Activated CD4-positive, alpha-beta memory T cell treated with anti-CD3 and anti-CD28 coated beads, Interleukin-2, amount 10 ng/mL, durations not matched to agents 7 days and 5 days (primary cell): ENCODE measurements at places on chromosomes 11 and 22.

DNA sequence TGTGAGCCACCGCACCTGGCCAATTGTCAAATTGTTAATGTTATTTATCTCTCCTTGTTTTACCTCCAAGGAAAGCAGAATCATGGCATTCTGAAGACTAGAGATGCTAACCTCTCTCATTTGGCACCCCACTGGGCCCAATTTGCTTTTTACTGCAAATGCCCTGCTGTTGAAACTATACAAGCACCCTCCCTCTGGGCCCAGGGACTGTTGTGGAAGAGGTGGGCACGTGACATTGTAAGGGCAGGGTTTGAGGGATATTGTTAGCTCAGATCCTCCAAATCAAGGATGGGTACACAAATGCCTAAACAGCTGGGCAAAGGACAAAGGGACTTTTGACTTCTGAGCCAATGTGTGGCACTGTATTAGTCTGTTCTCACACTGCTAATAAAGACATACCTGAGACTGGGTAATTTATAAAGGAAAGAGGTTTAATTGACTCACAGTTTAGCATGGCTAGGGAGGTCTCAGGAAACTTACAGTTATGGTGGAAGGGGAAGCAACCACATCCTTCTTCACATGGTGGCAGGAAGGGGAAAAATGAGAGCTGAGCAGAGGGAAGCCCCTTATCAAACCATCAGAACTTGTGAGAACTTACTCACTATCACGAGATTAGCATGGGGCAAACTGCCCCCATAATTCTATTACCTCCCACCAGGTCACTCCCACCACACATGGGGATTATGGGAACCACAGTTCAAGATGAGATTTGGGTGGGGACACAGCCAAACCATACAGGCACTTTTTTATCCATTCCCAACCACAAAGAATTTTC, 6.5 kb upstream of the ALDH3B2 start:
- no peak for DNase-seq

- no peak for DNase-seq
Observed at GRCh38 chr11:8035200-8035855, 45.7 kb upstream of the TUB start.

GRCh38 chr11:34190192-34191139, 85.0 kb downstream of the NAT10 start:
- DNase-seq = no peak

DNA sequence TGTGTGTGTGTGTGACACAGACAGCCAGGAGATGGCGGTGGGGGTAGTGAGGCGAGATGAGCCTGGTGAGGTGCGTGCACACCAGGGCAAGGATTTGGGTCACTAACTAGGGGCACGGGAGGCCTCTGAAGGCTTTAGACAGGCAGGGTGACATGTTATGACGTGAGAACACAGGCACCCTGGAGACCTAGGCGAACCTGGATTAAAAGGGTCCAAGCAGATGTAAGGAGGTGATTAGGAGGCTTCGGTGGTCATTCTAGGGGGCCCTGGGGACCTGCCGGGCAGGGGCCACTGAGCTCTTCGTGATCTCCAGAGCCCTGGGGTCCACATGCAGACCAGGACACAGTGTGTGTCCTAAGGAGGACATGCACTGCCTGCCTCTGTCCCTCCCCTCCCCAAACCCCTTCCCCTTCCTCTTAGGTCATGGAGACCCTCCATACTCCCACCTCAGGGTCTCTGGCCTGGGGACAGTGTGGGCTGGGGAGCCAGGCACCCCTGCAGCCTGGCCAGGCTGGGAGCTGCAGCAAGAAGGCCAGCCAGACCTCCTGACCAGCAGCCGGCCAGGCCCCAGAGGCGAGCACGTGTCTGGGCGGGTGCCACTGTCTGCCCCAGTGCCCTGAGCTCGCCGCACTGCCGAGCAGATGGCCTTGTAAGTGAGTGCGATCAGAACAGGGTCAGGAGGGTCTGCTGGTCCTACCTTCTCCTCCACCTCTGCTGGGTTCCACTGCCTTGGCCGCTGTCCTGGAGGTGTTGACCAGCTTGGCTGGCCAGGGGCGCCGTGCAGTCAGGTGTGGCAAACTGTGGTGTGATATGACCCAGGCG, 32.1 kb downstream of the IFT27 start:
- no peak for DNase-seq

GRCh38 chr11:131734871-131735270, 364.5 kb downstream of the NTM start:
- no peak for DNase-seq

DNA sequence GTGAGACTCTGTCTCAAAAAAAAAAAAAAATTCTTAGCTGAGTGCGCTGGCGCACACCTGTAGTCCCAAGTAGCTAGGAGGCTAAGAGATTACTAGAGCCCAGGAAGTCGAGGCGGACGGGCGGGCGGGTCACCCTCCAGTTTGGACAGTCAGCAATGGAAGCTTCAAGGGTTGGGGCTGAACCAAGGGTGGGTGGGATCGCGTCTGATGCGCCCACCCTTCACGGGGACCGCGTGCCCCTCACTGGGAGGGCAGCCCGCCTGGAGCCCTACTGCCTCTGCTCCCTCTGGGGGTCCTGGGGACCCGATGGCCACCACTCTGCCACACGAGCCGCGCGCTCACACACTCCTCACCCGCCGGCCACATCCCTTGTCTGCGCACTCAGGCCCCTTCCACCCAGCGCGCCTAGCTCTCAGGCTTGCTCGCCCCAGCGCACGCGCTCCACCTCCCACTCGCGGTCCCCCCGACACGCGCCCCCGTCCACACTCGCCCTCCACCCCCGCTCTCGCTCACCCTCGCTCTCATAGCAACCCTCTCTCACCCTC, 494 bp downstream of the CHID1 start:
- no peak for DNase-seq

GRCh38 chr11:67410984-67411784, 4.3 kb upstream of the CARNS1 start:
- DNase-seq = no peak

- no peak for DNase-seq
Observed at GRCh38 chr11:128496692-128497060, 90.7 kb downstream of the ETS1 start.

GRCh38 chr11:103079833-103080232, 12.1 kb downstream of the DCUN1D5 start:
- no peak for DNase-seq

DNA sequence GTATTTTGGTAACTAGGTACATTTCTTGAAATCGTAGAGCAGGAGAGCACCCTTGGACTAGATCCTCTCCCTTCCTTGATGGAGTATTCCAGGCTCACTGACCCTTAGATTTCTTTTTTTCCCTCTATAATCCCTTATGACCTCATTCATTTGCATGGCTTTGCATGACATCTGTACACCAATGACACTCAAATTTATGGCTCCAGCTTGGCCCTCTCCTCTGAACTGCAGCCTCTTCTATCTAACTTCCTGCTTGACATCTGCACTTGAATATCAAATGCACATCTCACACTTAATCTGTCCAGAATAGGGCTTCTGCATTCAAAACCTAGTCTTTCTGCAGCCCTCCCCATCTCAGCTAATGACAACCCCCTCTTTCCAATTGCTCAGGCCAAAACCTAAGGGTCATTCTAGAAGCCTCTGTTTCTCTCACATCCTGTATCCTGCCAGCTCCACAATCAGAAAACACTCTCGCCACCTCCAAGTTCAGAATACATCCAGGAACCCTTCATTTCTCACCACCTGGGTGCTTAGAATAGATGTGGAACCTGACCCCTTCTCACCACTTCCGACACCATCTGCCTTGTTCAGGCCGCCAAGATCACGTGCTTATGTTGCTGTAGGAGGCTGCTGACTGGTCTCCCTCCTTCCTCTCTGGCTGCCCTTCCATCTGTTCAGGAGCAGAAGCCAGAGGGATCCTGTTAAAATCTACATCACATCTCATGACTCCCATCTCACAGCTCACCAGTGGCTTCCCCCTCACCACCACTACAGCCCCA, 138.9 kb upstream of the MTNR1B start:
- DNase-seq = no peak

DNA sequence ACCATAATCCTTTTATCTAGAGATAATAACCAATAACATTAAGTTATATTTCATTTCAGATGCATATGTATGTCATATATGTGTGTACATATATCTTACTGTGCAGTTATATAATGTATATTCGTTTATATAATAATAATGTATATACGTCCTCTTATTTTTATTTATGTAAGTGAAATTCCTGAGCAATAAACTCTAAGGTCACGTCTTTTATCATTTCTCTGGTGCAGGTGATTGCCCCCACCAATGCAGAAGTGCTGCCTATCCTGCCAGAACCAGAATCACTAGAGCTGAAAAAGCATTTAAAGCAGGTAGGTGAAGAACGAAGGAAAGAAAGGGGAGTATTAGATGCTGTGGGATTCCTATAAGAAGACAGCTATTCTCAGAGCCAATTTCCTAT, 8.8 kb downstream of the MADD start:
- DNase-seq = no peak

GRCh38 chr22:33380789-33381530, 322.8 kb upstream of the SYN3 start:
- no peak for DNase-seq

- no peak for DNase-seq
Observed at GRCh38 chr11:41665441-41666360, 206.2 kb upstream of the LRRC4C start.

DNA sequence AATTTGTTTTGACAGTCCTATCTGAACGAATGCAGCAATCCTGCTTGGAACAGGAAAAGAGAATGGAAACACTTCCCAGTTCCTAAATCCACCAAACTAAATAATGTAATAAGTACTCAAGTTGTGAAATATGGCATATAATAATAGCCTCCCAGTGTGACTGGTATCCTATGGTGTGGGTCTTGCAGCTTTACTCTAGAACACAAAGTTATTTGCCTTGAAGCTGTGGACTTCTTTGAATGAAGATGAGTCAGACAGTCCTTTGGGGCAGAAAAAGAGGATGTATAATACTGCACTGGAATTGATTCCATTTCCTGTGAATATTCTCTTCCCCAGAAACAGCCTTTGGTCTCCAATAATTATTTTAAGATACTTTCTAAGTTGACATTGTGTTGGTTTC, 887.0 kb downstream of the KCNA4 start:
- DNase-seq = no peak

DNA sequence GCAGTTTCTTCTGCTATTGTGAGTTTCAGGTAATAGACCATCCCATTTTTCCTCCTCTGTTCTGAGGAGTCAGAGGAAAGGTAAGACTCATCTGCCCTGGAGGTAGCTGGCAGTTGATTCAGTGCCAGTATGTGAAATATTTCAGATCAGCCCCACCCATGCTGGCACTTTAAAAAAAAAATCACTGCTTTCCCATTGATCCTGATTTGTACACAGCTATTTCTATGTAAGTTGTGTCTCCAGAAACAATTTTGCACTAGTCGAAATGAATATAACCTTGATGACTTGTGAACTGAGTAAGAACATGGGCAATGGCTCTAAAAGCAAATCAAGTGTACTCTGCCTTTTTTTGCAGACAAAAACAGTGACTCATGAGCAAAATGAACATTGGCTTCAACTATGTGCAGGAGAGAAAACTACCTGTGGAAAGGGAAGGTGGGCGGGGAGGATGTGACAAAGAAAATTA, 82.0 kb upstream of the OR5AK2 start:
- no peak for DNase-seq

DNA sequence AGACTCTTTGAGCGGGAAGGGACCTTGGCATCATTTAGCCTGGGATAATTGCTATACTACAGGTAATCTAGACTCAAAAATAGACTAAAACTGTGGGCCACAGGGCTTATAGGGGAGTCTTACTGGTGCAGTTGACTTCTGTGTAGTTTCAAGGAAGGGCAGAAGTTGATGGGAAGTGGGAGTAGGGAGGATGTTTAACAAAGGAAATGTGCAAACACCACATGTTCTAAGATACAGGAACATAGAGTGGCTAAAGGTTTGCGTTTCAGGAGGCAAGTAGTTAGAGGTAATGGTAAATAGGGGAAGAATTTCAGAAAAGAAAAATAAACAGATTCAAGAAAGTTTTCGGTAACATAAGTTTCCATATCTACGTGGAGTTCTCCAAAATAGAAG, 14.4 kb upstream of the SORL1 start:
- no peak for DNase-seq

DNA sequence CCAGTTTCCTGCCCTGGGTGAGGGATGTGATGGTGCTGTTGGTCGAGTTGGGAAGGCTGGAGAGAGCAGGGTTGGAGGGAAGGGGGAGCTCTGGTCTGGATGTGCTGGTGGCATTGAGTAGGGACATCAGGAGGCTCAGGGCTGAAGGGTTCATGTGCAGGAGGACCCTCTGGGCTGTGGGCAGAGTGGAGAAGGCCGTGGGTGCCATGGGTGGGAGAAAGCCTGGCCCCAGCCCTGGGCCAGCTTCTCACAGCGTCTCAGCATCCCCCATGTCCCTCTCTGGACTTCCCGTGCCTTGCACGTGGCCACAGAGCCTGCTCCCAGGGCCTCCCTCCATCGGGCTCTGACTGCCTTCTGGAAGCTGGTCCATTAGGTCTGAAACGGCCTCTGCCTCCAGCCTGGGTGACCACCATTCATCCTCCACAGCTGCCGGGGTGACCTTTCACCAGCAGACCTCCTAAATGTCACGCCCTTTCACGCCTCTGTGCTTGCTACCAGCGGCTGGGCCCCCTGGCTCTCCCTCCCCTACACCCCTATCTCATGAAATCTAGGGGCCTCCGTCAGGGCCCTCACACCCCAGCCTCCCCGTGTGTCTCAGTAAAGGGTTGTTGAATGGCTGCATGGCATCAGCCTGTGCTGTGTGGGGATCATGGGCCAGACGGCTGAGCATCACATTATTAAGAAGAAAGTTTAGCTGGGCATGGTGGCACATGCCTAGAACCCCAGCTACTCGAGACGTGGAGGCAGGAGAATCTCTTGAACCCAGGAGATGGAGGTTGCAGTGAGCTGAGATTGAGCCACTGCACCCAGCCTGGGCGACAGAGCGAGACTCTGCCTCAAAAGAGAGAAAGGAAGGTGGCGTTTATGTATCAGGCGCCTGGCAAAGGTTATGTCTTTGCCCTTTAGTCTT, 25.5 kb downstream of the MYO7A start:
- no peak for DNase-seq

- peak; percentile 25 for DNase-seq
Observed at GRCh38 chr11:113562981-113563461, 87.8 kb upstream of the DRD2 start.

DNA sequence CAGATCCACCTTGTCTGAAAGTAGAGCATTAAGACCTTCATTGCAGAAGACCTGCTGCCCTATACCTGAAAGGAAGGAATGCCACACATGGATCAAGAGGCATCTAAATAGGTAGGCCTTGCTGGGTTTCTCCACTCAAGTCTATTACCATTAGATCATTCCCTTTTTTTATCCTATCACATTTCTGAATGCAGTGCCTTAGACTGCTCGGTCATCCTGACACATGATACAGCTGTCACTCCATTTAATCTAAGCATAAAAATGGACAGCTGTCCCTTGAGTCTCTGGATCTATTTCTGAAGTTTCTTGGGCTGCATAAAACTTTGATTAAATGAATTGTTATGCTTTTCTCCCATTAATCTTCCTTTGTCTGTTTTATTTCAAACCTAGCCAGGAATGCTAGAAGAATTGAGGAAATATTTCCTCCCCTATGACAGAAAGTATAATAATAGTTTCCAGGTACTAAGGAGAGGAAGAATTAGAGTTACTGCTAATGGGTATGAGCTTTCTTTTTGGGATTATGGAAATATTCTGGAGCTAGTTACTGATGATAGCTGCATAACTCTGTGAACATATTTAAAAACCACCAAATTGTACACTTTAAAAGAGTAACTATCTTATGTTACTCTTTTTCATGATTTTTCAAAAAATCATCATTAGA, 88.0 kb downstream of the DLG2 start:
- no peak for DNase-seq

- no peak for DNase-seq
Observed at GRCh38 chr11:3215346-3216026, 3.1 kb downstream of the MRGPRG start.

GRCh38 chr11:62025487-62026105, 58.2 kb upstream of the FTH1 start:
- peak; percentile 89 for DNase-seq

- DNase-seq = peak; percentile 79
Observed at GRCh38 chr22:44735518-44736428, 16.6 kb upstream of the ARHGAP8 start.
